IMR-90 (cell line): ENCODE measurements at places on chromosomes 1 and 21. TPM values are rescaled to one million over a fixed set of nuclear protein-coding genes. Genes with fewer than 3 reads are reported as not detected.

GRCh38 chr1:3247521-3248121 lies 178.6 kb downstream of the PRDM16 start:
- H3K4me1 ChIP-seq, result no peaks in the 10 kb centered on the region
- H3K27ac ChIP-seq, result no peak overlapping the region
- peaks cover 3% of the 10 kb centered on the region; the same call in 1 of the 2 replicates for H3K27me3 ChIP-seq
- DNase-seq, result no peak

RGSL1 gene
- not detected in 2 replicates for total RNA-seq

GRCh38 chr1:26516987-26517765 lies 12.4 kb upstream of the RPS6KA1 start:
- H3K36me3 ChIP-seq, result no peaks in the 10 kb centered on the region
- peaks cover 30% of the 10 kb centered on the region for H3K27me3 ChIP-seq
- H3K4me3 ChIP-seq, result no peak overlapping the region
- no peak overlapping the region for H3K27ac ChIP-seq
- DNase-seq, result no peak

DNA sequence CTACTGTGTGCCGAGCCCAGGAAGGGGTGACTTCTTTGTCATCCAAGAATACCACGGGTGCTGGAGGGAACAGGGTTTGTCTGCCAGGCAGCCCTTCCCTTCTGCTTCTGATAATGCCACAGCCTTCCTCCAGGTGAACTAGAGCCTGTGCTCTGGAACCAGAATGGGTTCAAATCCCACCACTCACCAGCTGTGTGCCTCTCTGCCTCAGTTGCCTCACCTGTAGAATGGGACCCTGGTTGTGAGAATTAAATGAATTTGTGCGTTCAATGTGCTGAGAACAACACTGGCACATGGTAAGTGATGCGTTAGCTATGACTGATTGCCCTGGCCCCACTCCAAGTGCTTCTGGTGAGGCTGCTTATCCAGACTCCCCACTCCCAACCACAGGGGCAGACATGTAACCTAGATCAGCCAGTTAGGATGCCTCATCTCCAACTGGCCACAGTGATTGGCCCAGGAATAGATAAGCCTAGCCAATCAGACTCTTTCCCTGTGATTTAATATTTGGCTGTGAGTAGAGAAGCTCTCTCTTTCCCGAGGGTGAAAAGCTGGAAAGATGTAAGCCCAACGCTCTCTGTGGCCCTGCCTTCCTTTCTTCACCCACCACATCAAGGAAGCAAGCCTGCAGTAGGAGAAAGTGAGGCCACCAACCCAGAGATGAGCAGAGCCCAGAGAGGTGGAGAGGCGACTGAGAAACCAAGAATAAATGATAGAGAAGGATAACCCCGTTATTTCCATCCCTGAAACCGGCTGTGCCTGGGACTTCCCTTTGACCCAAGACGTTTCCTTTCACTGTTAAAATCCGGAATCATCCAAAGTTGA lies 20.8 kb upstream of the LAPTM5 start:
- no peak overlapping the region for H3K4me3 ChIP-seq
- no peaks in the 10 kb centered on the region for H3K4me1 ChIP-seq
- peak; percentile 85 for DNase-seq
- peaks cover 7% of the 10 kb centered on the region for H3K27me3 ChIP-seq
- H3K36me3 ChIP-seq, result no peaks in the 10 kb centered on the region

DNA sequence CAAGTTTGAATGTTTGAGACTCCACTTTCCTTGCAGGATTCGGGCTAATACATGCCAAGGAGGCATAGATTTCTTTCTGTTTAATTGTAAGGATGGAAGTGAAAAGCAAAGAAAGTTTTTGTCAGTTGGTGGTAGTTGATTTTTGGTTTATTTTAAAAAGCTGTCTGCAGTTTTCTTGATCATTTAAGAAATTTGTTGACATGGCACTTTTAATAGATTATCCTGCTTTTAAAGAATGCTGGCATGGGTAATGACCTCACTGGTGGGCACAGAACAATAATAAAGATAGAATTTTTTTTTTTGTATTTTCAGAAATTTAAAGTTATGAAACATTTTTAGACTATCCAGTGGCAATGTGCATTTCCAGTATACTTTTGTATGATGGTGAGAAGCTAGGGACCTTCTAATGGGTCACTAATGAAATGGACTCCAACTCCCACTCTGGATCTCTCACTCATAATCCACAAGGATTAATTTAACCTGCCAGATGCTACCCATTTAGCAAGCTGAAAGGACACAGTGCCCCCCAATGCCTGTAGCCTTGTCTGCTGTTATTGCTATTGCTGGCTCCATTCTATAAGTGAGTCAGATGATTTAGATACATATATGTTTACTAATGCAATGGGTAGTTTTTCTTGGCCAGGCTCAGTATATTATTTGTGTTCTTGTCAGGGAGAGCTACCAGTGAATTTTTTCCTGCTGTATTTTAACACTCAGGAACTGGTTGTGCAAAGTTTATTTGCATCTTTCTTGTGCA lies 190.2 kb upstream of the SGIP1 start:
- H3K27me3 ChIP-seq, result no peaks in the 10 kb centered on the region
- no peaks in the 10 kb centered on the region for H3K36me3 ChIP-seq
- no peak overlapping the region for H3K4me3 ChIP-seq
- no peak overlapping the region for H3K27ac ChIP-seq
- peak; percentile 16 for DNase-seq

DNA sequence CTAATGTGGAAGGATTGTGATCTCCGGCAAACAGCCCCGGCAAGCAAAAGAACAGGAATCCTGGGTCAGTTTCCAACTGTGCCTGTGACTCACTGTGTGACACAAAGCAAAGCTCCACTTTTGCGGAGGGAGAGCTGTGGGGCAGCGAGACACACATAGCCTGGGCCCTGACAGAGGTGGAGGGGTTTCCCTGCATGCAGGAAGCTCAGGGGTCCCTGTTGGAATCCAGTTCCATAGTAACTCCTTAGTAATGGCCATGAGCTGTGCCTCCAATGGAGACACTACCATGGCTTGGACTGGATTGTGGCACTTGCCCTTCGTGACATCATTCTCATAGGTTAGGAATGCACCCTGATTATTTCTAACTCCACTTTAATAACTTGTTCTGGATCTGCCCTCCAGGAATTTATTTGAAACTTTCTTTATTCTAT lies 47.0 kb upstream of the ATF3 start:
- H3K27me3 ChIP-seq, result no peaks in the 10 kb centered on the region
- H3K36me3 ChIP-seq, result no peaks in the 10 kb centered on the region
- peaks cover 11% of the 10 kb centered on the region for H3K4me1 ChIP-seq
- H3K27ac ChIP-seq, result peak overlapping the region; percentile 95
- DNase-seq, result peak; percentile 76

NOL9 gene
- 19.2 and 21.4 TPM in 2 replicates for total RNA-seq

DNA sequence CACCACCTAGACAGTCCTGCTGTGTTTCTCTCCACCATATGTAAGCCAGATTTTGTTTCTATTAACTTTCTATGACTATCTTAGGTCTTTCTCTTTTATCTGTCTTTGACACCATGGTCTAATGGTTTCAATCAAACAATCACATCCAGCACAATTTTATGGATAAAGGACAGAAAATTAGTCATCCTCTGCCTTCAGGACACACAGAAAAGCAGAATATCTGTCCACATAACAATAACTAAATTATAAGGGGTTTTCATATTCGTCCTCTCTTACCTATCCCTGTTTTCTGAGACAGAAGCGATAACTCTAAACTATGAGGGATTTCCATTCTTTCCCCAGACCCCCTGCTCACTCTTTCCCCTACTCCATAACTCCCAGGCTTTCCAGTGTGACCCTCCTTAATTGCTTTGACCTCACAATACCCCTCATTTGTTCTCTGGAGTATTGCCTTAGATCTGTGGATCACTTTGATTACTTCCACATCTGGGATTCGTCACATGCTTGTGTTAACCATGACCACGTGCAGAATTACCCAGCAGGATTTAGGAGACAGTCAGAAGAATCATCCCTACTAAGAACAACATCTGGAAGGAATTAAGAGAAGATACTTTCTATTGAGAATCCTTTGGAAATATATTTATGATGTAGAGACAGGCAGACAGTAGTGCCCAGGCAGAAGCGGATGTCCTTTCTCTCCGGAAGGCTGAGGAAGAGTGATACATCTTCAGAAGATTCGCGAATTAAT lies 108.2 kb upstream of the GREM2 start:
- H3K4me3 ChIP-seq, result no peak overlapping the region
- peak; percentile 24 for DNase-seq
- H3K36me3 ChIP-seq, result no peaks in the 10 kb centered on the region
- H3K4me1 ChIP-seq, result no peaks in the 10 kb centered on the region

FCRL6 gene
- total RNA-seq, result not detected in 2 replicates

DNA sequence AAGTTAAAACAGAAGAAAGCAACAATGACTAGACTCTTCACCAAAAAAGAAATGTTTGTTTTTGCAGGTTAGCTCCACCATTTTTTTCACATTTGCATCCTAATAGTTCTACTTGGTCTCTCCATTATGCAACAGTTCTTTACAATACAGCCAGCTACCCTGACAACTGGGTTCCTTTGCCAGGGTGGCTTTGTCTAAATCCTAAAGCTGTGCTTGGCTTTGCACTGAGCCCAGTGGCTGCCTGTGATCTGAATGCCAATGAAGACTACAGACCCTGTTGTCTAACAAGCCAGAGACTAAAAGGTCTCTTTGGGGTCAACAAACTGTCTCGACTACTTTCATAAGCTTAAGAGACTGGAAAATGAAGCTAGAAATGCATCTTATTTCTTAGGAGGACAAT lies 112.0 kb downstream of the AKT3 start:
- H3K4me1 ChIP-seq, result peaks cover 11% of the 10 kb centered on the region
- no peak for DNase-seq
- no peaks in the 10 kb centered on the region for H3K36me3 ChIP-seq

GRCh38 chr21:34675871-34676270 lies 7.1 kb downstream of the CLIC6 start:
- no peak for DNase-seq
- H3K27me3 ChIP-seq, result peaks cover 63% of the 10 kb centered on the region
- no peak overlapping the region for H3K27ac ChIP-seq
- H3K36me3 ChIP-seq, result no peaks in the 10 kb centered on the region

DNA sequence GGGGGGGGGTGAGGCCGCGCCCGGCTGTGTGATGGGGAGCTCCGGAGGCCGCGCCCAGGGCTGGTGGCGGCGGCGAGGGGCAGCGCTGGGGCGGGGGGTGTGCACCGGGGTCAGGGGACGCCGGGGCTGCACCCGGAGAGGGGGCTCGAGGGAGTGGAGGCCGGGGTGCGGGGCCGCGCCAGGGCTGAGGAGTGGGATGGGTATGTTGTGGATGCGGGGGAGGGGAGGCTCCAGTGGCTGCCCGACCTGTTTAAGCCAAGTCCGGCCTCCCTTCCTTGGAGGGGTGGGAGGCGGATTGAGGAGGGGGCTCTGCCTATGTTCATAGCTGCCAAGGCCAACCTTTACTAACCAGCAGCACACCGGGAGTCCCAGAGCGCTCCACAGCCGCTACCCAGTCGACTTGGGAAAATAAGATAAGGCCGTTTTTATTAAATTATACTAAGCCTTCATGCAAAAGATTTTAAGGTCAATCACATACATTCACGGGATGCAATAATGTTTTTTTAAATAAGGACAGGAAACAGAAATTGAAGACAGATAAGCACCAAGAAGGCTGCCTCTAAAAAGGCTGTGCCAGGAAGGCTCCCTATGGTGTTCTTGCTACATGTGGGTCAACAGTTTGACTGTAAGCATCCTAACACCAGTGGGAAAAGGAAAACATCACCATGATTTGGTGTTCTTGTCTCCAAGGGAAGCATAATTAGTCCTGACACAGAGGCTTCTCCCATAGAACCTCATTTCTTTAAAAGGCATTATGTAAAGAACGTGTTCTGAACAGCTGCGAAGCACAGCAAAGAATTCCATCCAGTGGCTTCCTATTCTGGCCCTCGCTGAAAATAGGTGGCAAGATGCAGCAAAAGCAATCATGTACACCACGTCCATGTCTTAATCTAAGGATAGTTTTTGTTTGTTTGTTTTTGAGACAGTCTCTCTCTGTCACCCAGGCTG lies 626 bp upstream of the HLCS start:
- peak overlapping the region; percentile 57 for H3K27ac ChIP-seq
- DNase-seq, result no peak
- peaks cover 3% of the 10 kb centered on the region for H3K4me1 ChIP-seq
- H3K27me3 ChIP-seq, result no peaks in the 10 kb centered on the region
- H3K36me3 ChIP-seq, result no peaks in the 10 kb centered on the region; the same call in none of the 2 replicates

KCNJ9 gene
- not detected in 2 replicates for total RNA-seq

CCDC17 gene
- total RNA-seq, result 0.18 and 0.56 TPM in 2 replicates

DNA sequence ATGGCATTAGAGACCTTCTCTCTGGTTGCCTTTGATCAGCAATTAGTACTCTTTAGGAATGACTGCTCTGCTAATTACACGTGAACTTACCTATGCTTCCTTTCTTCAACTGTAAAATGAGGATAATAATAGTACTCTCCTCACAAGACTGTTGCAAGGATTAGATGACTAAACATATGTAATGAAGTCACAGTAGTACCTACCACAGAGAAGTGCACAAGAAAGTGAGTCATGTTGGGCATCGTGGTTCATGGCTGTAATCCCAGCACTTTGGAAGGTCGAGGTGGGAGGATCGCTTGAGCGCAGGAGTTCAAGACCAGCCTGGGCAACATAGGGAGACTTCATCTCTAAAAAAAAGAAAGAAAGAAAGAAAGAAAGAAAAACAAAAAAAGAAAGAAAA lies 68.1 kb upstream of the AK4 start:
- no peaks in the 10 kb centered on the region for H3K4me1 ChIP-seq
- no peaks in the 10 kb centered on the region for H3K27me3 ChIP-seq
- no peaks in the 10 kb centered on the region for H3K36me3 ChIP-seq
- peak; percentile 50 for DNase-seq

DNA sequence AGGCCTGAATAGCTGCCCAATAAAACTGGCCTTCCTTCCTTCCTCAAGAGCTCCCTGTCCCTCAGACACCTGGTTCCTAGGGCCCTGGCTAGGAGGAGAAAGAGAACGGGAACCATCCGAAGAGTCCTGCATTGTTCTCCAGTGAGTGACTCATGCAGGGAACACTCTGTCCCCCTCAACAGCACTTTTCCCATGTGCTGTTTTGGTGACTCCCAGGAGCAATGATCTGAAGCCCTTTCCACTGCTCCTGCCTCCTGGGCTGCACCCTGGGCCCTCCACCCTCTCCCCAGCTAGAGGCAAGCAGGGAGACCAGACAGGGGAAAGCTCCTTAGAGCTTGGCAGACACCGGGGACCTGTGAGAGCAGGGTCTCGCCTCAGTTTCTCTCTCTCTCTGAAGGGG lies 18.9 kb downstream of the TNNT2 start:
- H3K4me1 ChIP-seq, result no peaks in the 10 kb centered on the region
- no peak overlapping the region for H3K4me3 ChIP-seq
- no peaks in the 10 kb centered on the region for H3K36me3 ChIP-seq
- peaks cover 76% of the 10 kb centered on the region for H3K27me3 ChIP-seq
- peak; percentile 3 for DNase-seq

TMEM59 gene
- 199 and 241 TPM in 2 replicates for total RNA-seq

- no peaks in the 10 kb centered on the region for H3K36me3 ChIP-seq
- H3K4me1 ChIP-seq, result peaks cover 4% of the 10 kb centered on the region
- peaks cover 2% of the 10 kb centered on the region for H3K27me3 ChIP-seq
Measured at GRCh38 chr1:119275145-119276134, 93.1 kb upstream of the HAO2 start.

DNA sequence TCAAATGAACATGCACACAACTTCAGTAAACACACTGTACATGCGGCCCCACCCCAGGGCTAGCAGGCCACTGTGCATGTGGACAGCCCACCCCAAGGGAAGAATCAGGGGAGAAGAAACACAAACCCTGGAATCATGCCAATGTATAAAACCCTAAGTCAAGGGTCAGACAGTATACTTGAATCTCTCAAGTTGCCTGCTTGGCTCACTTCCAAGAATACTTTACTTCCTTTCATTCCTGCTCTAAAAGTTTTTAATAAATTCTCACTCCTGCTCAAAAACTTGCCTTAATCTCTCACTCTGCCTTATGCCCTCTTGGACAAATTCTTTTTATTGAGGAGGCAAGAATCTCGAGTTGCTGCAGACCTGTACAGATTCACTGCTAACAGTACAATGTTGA lies 231.2 kb upstream of the CACYBP start:
- H3K27ac ChIP-seq, result no peak overlapping the region
- H3K27me3 ChIP-seq, result no peaks in the 10 kb centered on the region
- no peaks in the 10 kb centered on the region for H3K36me3 ChIP-seq
- DNase-seq, result no peak

DBT gene
- 3.8 and 7.5 TPM in 2 replicates for total RNA-seq

C1orf87 gene
- total RNA-seq, result not detected in 2 replicates
